ENCODE measurements at places on chromosomes 12 and 14.
A peak's percentile ranks its signal among the peaks of the same experiment; 100 is the strongest.

DNA sequence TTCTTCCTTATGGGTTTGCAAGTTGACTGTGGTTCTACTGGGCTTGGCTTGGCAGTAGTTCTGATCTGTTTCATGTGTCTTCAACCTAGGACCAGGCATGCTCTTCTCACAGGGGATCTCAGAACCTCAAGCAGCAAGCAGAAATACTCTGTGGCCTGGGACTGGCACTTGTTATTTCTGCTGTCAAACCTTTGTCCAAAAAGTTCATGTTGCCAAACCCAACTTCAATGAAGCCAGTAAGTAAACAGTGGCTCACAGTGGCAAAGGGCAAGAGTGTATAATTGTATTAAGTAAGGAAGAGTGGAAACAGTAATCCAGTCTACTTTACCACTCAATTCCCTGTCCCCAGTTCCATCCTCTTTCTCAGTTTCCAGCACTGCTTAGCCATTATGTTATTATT, 15.7 kb upstream of the HMGA2 start:
- no peak for DNase-seq

DNA sequence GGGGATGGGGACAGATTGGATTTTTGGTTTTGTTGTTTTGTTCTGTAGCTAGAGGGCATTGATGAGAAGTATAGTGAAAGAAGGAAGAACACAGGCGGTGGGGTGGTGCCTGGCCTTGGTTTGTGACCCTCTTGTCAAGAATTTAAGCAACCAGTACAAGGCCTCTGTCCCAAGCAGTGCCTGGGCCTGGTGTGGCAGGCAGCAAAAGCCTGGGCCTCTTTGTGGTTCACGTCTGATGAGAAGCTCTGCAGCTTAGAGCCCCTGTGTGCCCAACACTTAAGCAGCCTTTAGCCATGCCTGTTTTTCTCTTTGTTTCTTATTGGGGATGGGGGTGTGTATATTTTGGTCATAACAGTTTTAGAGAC, 98.0 kb downstream of the PPP2R5C start:
- no peak for DNase-seq

- DNase-seq = peak; percentile 15
Observed at GRCh38 chr12:72264548-72265175, 7.5 kb upstream of the TRHDE start.

DNA sequence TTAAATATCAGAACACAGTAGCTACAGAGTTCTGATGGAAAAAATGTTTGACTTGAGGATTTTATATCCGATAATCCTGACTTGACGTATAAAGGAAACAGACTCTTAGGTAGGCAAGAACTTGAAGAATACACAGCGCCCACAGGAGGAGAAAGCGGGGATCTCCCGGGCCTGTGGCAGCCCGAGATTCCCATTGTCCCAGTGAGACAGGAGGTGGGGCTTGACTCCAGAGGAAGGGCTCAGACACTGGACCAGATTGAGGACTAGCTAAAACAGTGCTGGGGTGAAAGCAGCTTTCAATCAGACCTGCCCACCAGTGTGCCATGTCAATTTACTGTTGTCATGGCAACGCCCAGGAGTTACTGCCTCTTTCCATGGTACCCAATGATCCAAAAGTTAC, 51.1 kb upstream of the C14orf180 start:
- DNase-seq = no peak

- DNase-seq = no peak
Observed at GRCh38 chr12:62785941-62786559, 148.9 kb downstream of the PPM1H start.

GRCh38 chr14:73865534-73866113, 14.0 kb downstream of the PTGR2 start:
- no peak for DNase-seq

DNA sequence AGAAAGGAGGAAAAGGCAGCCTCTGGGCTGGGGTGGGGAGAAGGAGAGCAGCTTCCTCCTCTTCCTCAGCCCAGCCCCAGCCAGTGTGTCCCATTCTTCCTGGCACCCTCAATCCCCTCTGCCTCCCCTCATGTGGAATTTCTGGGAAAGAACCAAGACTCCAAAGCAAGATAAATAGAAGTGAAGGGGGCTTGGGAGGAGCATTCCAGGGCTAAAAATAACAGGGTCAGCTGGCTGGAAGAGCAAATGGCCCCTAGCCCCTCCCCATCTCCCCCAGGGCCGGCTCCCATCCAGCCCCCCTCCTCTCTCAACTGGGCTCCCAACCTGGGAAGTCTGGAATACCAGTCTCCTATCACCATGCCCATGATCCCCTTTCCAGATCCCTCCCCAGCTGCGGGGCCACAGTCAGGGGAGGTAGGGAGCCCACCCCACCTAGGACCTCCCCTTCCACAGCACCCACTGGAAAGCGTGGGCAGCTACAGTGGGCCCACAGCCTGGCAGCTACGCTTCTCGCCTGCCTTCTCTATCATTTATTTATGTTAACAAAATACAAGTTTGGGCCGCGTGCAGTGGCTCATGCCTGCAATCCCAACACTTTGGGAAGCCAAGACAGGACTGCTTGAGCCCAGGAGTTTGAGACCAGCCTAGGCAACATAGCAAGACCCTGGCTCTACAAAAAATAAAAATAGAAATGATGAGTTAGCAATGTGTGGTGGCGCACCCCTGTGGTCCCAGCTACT, 88.3 kb downstream of the IRF2BPL start:
- no peak for DNase-seq

DNA sequence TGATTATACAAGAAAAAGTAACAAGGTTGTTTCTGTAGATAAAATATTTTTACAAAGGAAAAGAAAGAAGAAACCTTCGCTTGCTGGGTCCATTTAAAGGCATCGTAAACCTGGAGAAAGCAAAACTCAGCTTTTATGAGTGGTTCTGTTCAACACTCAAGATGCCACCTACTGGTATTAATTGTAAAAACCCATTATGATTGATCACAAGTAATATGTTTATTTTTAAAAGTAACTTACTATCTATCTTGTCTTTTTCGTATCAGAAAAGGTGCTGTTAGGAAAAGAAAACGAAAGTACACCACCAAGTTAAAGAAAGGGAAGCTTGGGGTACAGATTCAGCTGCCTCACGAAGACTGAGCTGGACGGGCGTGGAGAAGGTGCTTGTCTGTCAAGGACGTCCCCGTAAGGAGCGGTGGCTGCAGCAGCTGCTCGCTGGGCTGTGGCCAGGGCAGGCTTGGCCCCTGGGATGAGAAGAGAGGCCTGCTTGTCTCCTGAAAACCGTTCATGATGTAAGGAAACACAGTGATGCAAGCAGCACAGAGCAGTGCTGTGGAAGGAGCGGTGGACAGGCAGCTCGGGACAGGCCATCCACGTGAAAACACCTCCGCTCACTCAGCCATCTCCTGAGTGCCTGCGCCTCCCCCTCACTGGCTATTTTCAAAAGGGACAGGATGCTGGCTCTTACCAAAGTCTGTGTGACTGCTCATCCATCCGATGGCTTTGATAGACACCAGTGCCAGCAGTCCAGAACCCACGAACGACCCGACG, 25.0 kb downstream of the SLC15A4 start:
- DNase-seq = no peak

DNA sequence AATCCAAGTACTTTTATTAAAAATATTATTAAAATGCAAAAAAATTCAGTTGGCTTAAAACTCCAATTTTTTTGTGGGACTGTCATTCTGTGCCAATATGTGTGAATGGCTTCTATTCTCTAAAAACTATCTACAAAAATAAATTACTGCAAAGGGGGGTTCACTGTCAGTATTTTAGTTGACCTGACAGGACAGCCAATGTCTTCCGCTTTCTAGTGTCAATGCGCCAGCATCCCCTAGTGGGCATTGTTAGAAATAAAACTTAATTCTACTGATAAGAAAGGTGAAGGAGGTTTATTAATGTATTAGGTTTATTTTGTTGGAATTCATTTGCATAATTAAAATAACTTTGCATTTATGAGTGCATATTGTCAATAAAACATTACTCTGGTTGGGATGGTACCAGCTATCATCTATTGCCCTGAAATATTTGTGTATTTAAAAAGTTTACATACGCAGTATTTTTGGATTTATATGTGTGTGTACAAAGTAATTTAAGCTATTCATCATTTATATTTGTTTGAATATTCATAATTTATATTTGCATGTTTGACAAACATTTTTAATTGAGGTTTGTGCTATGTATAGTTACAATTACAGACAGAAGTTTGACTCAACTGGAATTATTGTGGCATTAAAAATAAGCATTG, 527.2 kb downstream of the FLRT2 start:
- peak; percentile 9 for DNase-seq

GRCh38 chr12:115230606-115231005, 546.6 kb upstream of the TBX3 start:
- DNase-seq = no peak

GRCh38 chr14:53900499-53900898, 56.1 kb downstream of the BMP4 start:
- DNase-seq = no peak

GRCh38 chr12:47188576-47189441, 109.0 kb upstream of the AMIGO2 start:
- DNase-seq = no peak

GRCh38 chr14:104382361-104383087, 197.0 kb upstream of the C14orf180 start:
- DNase-seq = no peak

- no peak for DNase-seq
Observed at GRCh38 chr12:24649634-24650033, 299.3 kb downstream of the BCAT1 start.

DNA sequence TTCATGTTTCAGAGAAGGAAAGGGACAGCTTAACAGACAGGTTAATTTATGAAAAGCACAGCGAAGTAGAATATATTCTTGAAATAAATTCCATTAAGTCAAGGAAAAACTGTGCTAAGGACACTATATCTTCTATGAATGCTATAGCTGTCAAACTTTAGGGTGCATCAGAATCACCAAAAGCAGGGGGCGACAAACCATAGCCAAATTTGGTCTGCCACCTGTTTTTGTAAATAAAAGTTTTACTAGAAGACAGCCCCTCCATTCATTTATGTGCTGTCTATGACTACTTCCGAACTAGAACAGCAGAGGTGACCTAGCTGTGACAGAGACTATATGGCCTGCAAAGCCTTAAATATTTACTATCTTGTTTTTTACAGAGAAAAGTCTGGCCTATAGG, 25.9 kb downstream of the PPP4R3A start:
- no peak for DNase-seq

GRCh38 chr12:113838896-113839295, 127.2 kb downstream of the RBM19 start:
- no peak for DNase-seq

GRCh38 chr12:131830335-131830913, 2.2 kb downstream of the MMP17 start:
- peak; percentile 72 for DNase-seq

DNA sequence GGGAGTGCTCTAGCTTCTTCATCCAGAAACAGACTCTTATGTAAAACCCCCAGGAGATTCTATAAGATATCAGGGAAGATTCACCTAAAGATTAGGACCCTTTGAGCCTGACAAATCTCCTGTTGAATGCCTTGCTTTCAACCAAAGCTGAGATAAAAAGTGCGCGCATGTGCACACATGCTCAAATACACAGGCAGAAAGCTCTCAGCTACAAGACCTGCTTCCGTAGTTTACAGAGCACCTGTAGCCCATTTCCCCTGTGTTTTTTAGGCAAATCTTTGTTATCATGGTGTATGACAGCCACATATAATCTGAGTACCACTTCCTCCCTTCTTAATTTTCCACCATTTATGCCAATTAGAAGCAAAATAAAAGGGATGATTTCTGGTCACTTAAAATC, 866.9 kb downstream of the NRXN3 start:
- DNase-seq = no peak

DNA sequence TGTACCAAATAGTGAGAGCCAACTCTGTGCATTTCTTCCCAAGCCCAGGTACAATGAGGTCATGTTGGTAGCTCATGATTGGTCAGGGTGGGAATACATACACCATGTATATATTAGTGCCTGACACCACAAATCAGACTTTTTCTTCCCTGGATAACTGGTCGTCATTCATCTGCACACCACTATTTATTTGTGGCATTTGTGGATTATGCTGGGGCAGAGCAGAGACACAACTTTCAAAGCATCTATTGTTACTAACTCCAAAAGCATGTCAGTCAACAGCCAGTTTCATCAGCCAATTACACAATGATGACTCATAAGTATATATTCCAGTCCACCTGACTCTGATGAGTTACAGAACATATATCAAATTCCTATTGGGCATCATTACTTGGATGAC, 181.7 kb downstream of the ADAMTS20 start:
- DNase-seq = no peak

- peak; percentile 27 for DNase-seq
Observed at GRCh38 chr12:26845057-26845666, 12.2 kb upstream of the ITPR2 start.

DNA sequence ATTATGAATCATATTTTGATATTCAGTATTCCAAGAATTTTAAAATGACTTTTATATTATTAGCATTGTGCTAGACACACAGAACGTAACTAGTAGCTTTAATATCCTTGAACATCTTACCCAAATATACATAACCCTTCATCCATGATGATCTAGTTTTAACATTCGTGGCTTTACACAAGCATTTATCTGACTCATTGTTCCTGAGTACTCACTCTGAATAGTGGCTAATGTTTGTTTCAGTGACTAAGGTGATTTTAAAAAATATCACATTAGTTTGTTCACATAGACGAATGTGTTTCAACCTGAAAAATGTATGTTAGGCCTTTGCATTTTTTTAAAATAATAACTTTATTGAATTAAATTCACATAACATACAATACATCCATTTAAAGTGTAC, 80.0 kb upstream of the PTPRQ start:
- no peak for DNase-seq

DNA sequence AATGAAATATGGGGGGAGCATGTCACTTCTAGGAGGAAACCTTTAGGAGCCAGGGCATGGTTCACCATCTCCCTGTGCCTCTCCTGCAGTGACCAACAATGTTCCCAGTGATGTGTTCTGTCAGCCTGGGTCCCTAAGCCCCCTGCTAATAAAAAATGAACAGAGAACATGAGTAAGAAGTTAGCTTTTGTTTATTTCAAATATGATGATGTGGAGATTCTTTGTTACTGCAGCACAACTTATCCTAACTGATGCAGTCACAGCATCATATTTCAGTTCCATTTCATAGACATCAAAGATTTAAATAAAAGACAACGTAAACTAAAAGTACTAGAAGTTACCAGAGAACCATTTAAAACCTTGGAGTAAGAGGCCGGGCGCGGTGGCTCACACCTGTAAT, 43.9 kb downstream of the SERPINA3 start:
- no peak for DNase-seq

DNA sequence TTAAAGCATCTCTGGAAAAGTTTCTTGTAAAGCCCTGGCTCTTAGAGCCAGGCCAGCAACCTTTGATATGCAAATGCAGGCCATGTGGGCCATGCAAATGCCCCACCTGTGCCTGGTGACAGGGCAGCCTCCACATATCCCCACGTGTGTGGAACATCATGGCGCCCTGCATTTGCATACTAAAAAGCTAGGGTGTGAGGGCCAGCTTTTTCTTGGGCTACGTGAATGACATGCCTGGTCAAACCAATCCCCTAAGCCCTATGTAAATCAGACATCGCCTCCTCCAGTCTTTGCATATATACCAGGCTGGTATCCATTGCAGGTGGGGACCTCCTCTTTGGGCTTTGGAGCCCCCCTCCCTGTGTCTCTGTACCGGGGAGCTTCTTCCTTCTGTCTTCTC, 6.4 kb downstream of the CSRP2 start:
- DNase-seq = no peak

Data from HEK293T (cell line).